ENCODE measurements at places on chromosomes 5 and 9. TPM values are rescaled to one million over a fixed set of nuclear protein-coding genes. Genes with fewer than 3 reads are reported as not detected.

RASEF gene
- total RNA-seq, result 0.44 TPM

TLX3 gene
- total RNA-seq, result not detected

C9orf72 gene
- total RNA-seq, result 7.6 TPM

LRRC19 gene
- not detected for total RNA-seq

LHX3 gene
- under 0.01 TPM for total RNA-seq

ANKH gene
- total RNA-seq, result 20.3 TPM

IFNB1 gene
- total RNA-seq, result not detected

S1PR3 gene
- 12.8 TPM for total RNA-seq

RAB24 gene
- 33.4 TPM for total RNA-seq

SLC24A2 gene
- total RNA-seq, result not detected

ANKRA2 gene
- total RNA-seq, result 24.3 TPM

Data from smooth muscle cell of trachea (primary cell).